ENCODE measurements at places on chromosomes 11 and 22. TPM values are rescaled to one million over a fixed set of nuclear protein-coding genes. Genes with fewer than 3 reads are reported as not detected.

The PAMR1 gene
- total RNA-seq: 4.0 TPM

The OR52R1 gene
- not detected for total RNA-seq

The ACR gene
- not detected for total RNA-seq

The PTPRJ gene
- total RNA-seq: 34.5 TPM

The UFD1 gene
- 4.9 TPM for total RNA-seq

DNA sequence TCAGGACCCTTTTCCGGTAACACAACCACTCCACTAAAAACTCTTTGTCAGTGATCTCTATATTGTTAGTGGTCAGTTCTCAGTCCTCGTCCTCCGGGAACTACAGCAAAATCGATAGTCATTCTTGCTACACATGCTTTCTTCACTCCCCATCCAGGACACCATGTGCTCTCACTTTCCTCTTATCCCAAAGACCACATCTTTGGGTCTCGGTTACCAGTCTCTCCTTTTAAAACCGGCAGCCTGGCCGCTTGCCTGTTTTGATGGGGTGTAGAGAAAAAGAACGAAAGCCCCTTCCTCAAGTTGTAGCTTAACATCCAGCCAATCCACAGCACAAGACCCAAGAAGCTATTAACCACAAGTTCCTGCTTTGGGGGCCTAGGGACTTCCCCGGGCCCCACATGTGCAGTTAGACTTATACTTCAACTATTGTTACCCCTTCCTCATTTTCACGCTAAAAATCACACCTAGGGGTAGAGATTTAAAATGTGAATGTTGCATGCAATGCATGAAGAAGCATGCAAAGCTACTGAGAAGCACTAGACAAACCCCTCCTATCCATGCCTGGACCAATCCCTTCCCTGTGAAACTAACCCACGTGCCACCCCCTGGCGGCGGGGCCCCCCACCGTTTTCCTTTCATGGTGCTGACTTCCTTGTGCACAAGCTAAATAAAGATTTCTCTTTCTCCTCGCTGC, 1.5 kb upstream of the TOLLIP start:
- no peaks in the 10 kb centered on the region for H3K36me3 ChIP-seq
- H3K27me3 ChIP-seq: no peaks in the 10 kb centered on the region
- H3K4me3 ChIP-seq: no peak overlapping the region
- peaks cover 41% of the 10 kb centered on the region for H3K4me1 ChIP-seq
- DNase-seq: no peak
- H3K27ac ChIP-seq: peak overlapping the region; percentile 93

DNA sequence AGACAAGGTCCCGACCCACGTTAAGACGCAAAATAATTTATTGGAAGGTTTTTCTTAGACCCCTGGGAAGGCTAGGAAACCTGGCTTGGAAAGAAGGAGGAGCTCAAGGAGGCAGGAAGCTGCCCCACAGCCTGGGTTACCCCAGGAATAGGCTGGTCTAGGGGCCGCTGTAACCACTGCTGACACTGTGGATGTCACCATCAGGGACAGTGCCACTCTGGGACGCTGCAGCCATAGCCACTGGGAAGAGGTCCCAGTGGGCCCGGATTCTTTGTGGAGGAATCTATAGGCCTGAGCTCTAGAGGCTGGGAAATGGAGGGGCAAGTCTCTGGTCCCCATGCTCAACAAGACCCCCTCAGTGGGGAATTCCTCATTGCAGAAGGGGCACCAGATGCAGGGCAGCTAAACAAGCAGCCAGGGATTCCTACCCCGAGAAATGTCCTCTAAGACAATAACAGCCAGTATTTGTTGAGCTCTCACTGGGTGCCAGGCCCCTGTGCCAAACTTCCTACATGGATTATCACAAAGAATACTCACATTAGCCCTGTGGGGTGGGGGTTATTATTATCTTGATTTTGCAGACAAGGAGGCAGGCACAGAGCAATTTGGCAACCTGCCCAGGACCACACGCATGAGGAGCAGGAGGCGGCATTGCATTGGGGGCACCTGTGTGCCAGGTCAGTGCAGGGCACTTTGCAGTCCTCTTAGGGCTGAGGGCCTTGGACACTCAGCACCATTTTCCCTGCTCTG, 19.5 kb upstream of the CHKA start:
- H3K4me3 ChIP-seq: no peak overlapping the region
- no peak overlapping the region for H3K27ac ChIP-seq
- H3K27me3 ChIP-seq: no peaks in the 10 kb centered on the region
- peaks cover 2% of the 10 kb centered on the region for H3K4me1 ChIP-seq
- no peaks in the 10 kb centered on the region for H3K36me3 ChIP-seq

- H3K27me3 ChIP-seq: peaks cover 28% of the 10 kb centered on the region
- no peaks in the 10 kb centered on the region for H3K36me3 ChIP-seq
- H3K4me3 ChIP-seq: no peak overlapping the region
- H3K27ac ChIP-seq: no peak overlapping the region
- no peak for DNase-seq
Observed at GRCh38 chr22:38082986-38083710, 836 bp downstream of the SLC16A8 start.

DNA sequence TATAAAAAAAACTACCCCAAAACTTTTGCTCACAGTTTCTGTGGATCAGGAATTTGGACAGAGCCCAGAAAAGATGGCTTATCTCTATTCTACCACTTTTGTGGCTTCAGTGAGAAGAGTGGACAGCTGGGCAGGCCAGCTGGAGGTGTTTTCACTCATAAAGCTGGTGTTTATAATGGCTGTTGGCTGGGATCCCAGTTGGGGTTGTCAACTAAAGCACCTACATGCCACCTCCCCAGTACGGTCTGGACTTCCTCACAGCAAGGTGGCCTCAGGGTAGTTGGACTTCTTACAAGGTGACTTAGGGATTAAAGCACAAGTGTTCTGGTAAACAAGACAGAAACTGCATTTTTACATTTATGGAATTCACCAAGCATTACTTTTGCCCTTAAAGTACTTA, 171.0 kb downstream of the NELL1 start:
- no peak overlapping the region for H3K4me3 ChIP-seq
- no peaks in the 10 kb centered on the region for H3K4me1 ChIP-seq
- DNase-seq: no peak
- H3K36me3 ChIP-seq: no peaks in the 10 kb centered on the region
- H3K27me3 ChIP-seq: no peaks in the 10 kb centered on the region

- no peaks in the 10 kb centered on the region for H3K4me1 ChIP-seq
- no peak for DNase-seq
- H3K27me3 ChIP-seq: no peaks in the 10 kb centered on the region
Observed at GRCh38 chr11:98944461-98944860, 76.3 kb upstream of the CNTN5 start.

DNA sequence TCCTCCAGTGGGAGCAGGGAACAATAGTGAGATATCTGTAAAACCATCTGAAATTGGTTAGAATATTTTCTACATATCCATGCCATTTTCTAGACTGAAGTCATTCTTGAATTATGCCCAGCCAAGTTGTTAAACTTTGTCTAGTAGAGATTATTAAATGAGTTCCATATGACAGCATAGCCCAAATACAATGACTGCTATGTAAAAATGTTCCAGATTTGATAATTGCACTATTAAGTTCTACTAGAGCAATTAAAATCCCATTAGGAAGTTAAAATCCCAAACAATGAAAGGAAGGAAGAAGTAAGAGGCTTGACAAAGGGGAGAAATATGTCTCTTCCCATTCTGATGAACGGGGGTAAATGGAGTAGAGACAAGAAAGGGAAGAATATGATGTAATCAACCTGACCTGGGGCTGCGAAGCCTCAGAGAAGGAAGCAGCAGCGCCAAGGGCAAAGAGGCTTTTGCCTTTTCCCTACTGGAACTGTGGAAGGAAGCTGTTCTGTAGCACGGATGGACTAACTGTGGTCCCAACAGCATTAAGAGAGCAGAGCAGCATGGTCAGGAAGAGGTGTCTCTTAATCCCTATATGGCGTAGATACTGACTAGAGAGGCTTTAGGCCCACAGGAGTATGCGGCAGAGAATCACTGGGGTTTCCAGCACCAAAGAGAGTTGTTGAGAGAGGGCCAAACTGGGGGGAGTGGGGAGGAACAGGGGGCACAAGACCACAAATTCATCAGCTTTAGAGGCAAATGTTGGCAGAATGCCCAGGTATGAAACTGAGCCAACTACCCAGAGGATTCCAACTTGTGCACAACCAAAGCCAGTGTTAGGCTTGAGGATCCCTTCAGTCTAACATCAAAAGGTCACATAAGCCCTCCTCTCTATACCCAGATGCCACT, 26.7 kb downstream of the RRP8 start:
- no peak overlapping the region for H3K4me3 ChIP-seq
- no peak for DNase-seq
- H3K27me3 ChIP-seq: no peaks in the 10 kb centered on the region
- peak overlapping the region; percentile 34 for H3K27ac ChIP-seq
- H3K4me1 ChIP-seq: no peaks in the 10 kb centered on the region
- H3K36me3 ChIP-seq: no peaks in the 10 kb centered on the region

- no peak overlapping the region for H3K4me3 ChIP-seq
- H3K36me3 ChIP-seq: no peaks in the 10 kb centered on the region
- DNase-seq: no peak
- no peaks in the 10 kb centered on the region for H3K4me1 ChIP-seq
- no peak overlapping the region for H3K27ac ChIP-seq
Observed at GRCh38 chr11:121895919-121896318, 220.1 kb downstream of the BLID start.

GRCh38 chr11:24298146-24298545, 198.7 kb upstream of the LUZP2 start:
- H3K4me3 ChIP-seq: no peak overlapping the region
- no peaks in the 10 kb centered on the region for H3K4me1 ChIP-seq
- no peak for DNase-seq
- H3K27ac ChIP-seq: no peak overlapping the region
- no peaks in the 10 kb centered on the region for H3K27me3 ChIP-seq

GRCh38 chr22:25780673-25781072, 38.7 kb downstream of the MYO18B start:
- no peaks in the 10 kb centered on the region for H3K36me3 ChIP-seq
- no peak overlapping the region for H3K27ac ChIP-seq
- no peaks in the 10 kb centered on the region for H3K27me3 ChIP-seq
- no peak for DNase-seq
- no peak overlapping the region for H3K4me3 ChIP-seq
- no peaks in the 10 kb centered on the region for H3K4me1 ChIP-seq

DNA sequence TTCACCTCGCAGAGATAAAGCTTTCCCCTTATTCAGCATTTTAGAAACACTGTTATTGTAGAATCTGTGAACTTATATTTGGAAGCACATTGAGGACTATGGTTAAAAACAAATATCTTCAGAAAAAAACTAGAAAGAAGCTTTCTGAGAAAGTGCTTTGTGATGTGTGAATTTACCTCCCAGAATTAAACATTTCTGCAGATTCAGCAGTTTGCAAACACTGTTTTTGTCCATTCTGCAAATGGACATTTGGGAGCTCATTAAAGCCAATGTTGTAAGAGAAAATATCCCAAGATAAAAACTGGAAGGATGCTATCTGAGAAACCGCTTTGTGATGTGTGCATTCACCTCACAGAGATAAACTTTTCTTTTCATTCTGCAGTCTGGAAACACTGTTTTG, 272.7 kb downstream of the OR4A5 start:
- no peak overlapping the region for H3K4me3 ChIP-seq
- H3K4me1 ChIP-seq: no peaks in the 10 kb centered on the region
- H3K36me3 ChIP-seq: no peaks in the 10 kb centered on the region
- no peak overlapping the region for H3K27ac ChIP-seq

DNA sequence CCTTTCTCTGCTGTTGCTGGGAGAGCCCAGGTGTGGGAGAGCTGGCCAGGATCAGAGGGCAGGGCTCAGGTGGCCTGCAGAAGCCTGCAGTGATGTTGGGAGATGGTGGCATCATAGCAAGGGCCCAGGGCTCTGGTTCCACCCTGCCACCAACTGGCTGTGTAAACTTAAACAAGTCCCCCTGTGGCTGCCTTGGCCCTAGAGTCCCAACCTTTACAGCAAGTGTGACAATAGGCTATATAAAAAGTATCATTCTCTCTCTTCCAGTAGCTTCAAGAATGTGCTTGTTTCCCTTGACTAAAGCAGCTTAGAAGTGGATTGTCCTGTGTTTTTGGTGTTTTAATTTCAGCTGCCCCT, 201.8 kb upstream of the E2F8 start:
- no peaks in the 10 kb centered on the region for H3K4me1 ChIP-seq
- H3K27me3 ChIP-seq: no peaks in the 10 kb centered on the region
- DNase-seq: no peak
- no peak overlapping the region for H3K27ac ChIP-seq

DNA sequence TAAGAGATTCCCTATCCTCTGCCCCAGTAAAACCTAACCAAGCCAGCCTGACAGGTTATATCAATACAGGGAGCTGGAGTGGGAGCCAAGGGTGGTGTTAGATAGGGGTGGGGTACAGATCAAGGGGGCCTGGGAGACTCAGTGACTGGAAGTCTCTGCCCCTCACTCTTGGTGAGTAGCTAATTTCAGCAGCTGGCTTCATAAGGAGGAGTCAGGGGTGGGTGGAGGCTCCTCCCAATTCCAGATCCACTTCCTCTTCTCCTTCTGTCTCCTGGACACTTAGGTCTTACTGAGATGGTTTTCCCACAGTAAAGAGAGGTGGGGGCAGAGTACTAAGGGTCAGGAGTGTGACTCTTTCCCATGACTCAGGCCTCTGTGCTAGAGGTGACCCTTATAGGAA, 1.1 kb upstream of the VSIG2 start:
- peaks cover 48% of the 10 kb centered on the region for H3K4me1 ChIP-seq
- no peak overlapping the region for H3K27ac ChIP-seq
- peaks cover 36% of the 10 kb centered on the region for H3K27me3 ChIP-seq
- no peak overlapping the region for H3K4me3 ChIP-seq

GRCh38 chr22:44143579-44143978, 37.1 kb upstream of the PARVG start:
- peaks cover 24% of the 10 kb centered on the region for H3K4me1 ChIP-seq
- peak overlapping the region; percentile 59 for H3K27ac ChIP-seq

DNA sequence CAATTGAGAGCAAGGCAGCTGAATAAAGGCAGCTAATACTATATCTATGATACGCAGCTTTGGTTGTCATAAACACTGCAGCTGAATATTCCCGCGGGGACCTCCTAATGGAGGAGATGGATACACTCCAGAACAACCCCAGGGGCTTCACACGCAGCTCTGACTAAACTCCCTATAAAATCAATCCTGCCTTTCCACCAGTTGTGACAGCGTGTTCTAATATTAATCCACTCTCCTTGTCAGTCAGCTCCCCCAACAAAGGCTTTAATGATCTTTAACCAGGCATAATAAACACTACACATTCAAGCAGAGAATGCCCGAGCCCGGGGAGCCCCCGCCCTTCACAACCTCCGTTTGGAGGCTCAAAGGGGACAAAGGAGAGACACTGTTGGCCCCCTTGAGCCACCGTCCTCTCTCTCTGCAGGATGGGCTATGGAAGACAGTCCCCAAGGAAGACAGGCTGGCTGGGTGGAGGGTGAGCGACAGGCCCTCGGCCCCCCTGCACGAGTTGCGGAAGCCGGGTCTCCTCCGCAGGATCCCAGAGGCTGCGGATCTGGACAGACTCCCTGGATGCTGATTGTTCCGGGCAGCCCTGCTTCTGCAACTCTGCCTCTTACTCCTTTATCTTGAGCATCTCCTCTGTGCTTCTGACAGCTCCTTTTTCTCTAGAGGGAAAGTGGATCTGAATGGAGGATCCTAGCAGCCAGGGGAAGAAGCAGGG, 565.2 kb downstream of the BUD13 start:
- no peak overlapping the region for H3K27ac ChIP-seq
- no peaks in the 10 kb centered on the region for H3K27me3 ChIP-seq
- no peaks in the 10 kb centered on the region for H3K36me3 ChIP-seq
- no peak for DNase-seq

- no peaks in the 10 kb centered on the region for H3K4me1 ChIP-seq
- no peaks in the 10 kb centered on the region for H3K36me3 ChIP-seq
- no peak overlapping the region for H3K4me3 ChIP-seq
- peaks cover 35% of the 10 kb centered on the region for H3K27me3 ChIP-seq
- DNase-seq: peak; percentile 71
Observed at GRCh38 chr22:32202539-32203180, 2.2 kb downstream of the RFPL2 start.

GRCh38 chr11:108432783-108433182, 34.5 kb downstream of the C11orf65 start:
- H3K27me3 ChIP-seq: no peaks in the 10 kb centered on the region
- H3K4me1 ChIP-seq: no peaks in the 10 kb centered on the region
- no peak overlapping the region for H3K4me3 ChIP-seq
- no peak for DNase-seq
- H3K36me3 ChIP-seq: no peaks in the 10 kb centered on the region

Data from transverse colon (tissue), 4 donors.